Cerebellum (tissue), 4 donors: ENCODE measurements at places on chromosomes 1 and 21. TPM values are rescaled to one million over a fixed set of nuclear protein-coding genes. Genes with fewer than 3 reads are reported as not detected.

Gene AQP10
- not detected for total RNA-seq

- no peak for DNase-seq
These were observed 132.9 kb downstream of the RHOU start for GRCh38 chr1:228867951-228868730.

GRCh38 chr1:45299981-45300668 is 26.6 kb upstream of the HPDL start:
- DNase-seq = peak; percentile 78

Gene IL22RA1
- not detected for total RNA-seq
